ENCODE measurements at places on chromosomes 5 and 9.

- DNase-seq: no peak
Measured at GRCh38 chr9:10232352-10232930, 380.4 kb downstream of the PTPRD start.

DNA sequence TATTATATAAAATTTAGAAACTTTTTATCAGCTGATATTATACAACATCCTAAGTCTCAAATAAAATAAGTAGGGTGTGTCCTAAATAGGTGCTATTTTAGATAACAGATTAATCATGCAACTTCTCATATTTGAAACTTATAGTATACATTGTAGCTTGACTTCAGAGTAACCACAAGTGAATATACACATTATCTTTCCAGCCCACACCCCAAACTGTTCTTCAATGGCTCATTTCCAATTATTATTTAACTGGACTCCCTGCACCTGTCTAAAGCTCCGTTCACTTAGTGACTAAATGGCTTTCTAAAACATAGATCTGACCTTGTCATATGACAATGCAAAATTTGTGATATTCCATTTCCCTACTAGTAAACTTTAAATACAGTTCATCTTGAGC lies 490.9 kb upstream of the RGMB start:
- DNase-seq: no peak

- no peak for DNase-seq
Measured at GRCh38 chr5:68780299-68780955, 313.4 kb upstream of the SLC30A5 start.

DNA sequence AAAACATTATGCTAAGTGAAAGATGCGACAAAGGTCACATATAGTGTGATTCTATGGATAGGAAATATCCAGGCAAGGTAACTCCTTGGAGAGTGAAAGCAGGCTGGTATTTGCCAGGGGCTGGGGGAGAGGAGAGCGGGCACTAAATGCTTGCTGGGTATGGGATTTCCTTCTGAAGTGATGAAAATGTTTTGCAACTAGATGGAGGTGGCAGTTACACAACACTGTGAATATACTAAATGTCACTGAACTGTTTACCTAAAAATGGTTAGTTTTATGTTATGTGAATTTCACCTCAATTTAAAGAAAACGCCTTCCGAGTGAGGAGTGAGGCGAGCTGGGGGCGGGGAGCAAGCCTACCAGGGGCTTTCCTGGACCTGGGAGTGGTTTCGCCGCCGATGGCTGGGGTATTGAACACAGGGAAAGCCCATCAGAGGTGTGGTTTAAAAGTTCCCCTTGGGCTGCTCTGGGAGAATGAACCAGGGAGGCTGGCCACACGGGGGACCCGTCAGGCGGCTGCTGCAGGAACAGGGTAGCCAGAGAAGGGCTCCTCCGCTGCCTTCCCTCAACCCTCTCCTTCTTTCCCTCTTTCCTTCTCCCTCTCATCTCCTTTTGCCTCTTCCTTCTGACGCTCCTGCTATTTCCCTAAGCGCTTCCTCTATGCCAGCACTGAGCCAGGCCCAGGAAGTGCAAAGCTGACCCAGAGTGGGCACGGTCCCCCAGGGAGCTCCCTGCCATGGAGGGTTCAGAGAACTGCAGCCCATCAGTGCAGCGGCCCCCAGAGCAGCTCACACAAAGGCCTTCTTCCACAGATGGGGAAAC lies 4.9 kb downstream of the AKNA start:
- DNase-seq: peak; percentile 70

DNA sequence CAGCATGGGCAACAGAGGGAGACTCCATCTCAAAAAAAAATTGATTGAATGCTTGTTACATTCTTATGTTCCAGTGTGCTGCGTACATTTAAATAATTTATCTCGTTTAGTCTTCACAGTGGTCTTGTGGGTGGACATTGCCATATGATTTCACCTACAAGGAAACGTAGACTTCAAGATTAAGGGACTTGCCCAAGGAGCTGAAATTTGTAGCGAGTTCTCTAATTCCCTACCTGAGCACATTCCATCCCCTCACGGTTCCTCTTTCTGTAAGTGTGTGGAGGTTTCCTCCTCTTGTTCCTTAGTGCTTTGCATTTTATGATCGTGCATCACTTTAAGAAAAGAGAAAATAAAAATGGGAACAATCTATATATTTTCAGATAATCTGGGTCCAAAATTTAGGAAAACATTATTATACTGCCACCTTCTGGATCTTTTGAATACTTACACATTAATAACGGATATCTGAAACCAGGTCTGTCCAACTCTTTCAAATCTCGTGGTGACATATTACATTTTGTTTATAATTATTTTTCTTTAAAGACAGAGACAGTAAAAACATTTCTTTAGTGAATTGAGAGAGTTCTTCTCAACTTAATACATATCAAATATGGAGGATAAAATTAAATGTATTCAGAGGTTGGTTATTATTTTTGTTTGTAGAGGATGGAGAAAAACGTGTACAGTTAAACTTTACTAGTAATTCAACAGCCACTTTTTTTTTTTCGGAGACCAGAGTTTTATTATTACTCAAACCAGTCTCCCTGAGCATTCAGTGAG lies 29.9 kb upstream of the C7 start:
- DNase-seq: peak; percentile 30

DNA sequence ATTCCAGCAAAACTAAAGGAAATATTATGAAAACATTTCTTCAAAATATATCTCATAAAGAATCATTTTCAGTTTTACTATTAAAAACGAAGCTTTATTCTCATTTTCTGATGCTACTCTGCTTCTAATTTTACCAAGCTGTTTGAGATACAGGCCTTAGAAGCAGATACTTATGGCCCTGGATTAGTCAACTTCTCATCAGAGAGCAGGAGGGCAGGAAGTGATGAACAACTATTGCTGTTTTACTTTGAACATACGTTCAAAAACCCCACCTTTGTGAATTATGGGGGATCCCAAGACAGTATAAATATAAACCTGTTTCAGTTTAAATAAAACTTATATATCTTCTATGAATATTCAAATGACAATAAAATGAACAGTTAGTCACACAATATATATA lies 16.0 kb downstream of the MPDZ start:
- no peak for DNase-seq

DNA sequence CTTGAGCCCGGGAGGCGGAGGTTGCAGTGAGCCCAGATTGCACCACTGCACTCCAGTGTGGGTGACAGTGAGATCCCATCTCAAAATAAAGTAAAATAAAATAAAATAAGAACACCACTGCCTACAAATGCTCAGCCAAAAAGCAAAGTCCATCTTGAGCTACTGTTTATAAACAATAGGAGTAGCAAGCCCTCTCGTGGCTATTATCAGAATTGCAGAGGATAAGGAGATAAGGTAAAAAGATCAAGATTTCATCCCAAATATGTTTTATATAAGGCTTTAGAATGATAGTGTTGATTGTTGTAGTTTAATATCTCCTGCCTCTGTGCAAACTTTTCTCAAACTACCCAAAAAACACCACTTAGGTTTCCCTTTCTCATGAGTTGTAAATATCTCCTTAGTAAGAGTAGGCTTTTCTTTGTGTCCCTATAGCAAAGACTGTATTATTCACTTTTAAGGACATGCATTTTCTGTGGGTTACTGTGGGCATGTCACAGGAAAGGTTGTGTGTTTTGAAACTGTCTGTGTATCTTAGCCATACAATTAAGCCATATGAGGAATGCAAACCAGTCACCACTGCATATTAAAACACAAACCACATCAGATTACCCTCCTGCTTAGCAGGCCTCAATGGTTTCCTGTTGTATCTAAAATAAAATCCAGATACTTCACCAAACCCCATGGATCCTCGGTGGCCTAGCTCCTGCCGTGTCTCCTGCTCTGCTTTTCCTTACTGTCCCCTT lies 31.8 kb upstream of the CKS2 start:
- DNase-seq: peak; percentile 72

- peak; percentile 39 for DNase-seq
Measured at GRCh38 chr5:170809551-170809950, 26.0 kb downstream of the GABRP start.

DNA sequence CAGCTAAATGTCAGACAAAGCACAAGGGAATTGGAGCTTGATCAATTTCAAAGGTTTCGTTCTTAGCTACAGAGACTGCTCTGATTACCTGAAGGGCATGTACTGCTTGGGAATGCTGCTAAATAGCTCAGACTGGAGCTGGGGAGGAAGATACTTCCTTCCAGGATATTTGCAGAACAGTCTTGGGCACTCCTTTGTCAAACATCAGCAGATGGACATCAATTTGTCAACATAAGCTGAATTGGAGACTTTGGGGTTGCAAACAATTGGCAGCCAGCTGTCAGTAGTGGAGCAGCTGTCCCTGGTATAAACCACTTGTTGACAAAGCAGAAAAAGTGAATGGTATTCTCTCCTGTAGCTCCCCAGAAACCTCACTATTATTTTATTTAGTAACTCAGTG lies 182.0 kb downstream of the CCDC192 start:
- DNase-seq: no peak

DNA sequence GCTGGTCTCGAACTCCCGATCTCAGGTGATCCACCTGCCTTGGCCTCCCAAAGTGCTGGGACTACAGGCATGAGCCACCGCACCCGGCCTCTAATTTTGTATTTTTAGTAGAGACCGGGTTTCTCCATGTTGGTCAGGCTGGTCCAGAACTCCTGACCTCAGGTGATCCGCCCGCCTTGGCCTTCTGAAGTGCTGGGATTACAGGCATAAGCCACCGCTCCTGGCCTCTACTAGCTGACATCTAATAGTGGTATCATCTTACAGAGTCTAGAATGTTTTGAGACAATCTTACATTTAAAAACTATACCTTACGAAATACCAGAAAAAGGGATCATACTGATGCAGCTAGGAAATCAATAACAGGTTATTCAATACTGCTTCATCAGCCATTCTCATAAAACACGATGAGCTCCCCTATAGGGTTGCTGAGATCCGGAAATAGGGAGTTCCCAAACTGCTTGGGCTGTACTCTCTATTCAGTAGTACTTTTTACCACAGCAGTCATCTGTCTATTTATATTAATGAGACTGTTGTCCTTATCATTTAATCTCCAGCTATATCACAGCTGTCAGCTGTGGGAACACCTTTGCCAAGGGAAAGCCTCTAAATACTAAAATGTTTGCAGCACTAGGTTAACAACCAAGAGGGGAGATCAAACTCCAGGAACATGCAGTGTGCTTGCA lies 8.1 kb upstream of the UBE2D2 start:
- no peak for DNase-seq

DNA sequence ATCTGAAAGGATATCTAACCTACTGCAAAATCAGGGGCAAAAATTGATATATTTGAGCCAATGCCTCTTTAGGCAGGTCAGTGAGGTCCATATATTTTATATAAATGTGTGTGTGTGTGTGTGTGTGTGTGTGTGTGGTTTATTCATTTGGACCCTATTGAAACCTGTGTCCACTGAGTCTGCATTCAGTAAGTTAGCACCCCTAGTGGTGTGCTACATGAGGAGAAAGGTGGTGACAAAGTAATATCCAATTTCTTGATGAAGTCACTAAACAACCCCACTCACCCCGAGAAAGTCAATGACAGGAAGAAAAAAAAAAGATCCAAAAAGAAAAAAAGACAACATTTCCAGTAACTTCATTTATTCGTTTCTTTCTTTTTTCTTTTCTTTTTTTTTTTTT lies 4.1 kb downstream of the FBXW11 start:
- peak; percentile 29 for DNase-seq

GRCh38 chr5:103519550-103519949 lies 43.0 kb downstream of the NUDT12 start:
- no peak for DNase-seq

DNA sequence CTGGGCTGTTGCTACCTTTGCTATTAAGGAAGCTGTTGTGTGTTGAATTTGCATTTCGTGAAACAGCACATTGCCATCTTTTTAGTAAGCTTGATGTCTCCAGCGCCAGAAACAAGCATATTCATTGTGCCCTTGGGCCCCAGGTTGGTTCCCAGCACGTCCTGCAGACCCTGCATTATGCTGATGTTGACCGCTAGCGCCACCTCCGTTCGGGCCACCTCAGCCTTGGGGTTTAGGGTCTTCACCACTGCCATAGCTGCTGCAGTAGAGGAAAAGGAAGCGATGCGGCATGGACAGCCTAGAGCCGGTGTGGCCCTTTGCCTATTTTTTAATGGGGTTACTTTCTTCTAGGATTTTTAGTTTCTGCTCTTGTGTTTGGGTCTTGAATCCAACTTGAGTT lies 23.8 kb upstream of the OTULIN start:
- DNase-seq: no peak

- peak; percentile 35 for DNase-seq
Measured at GRCh38 chr9:3181049-3181953, 337.4 kb upstream of the PUM3 start.

GRCh38 chr9:130054325-130054786 lies 650 bp downstream of the GPR107 start:
- no peak for DNase-seq

DNA sequence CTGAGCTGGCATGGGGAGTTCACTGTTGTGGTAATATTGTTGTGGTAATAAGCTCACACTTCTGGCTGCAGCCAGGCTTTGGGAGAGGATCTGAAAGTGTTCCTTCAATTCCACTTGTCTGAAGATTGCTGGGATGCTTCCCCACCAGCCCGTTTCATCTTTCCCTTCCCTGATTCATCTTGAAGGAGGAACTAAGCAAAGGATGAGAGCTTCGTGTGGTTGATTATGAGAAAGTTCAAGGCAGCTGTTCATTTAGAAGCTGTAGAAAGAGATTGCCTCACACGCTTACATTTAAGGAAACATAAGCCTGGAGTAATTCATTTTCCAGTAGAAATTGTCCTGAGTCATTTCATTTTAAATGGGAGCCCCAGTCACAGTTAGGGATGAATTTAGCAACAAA lies 122.4 kb upstream of the GAS1 start:
- no peak for DNase-seq

DNA sequence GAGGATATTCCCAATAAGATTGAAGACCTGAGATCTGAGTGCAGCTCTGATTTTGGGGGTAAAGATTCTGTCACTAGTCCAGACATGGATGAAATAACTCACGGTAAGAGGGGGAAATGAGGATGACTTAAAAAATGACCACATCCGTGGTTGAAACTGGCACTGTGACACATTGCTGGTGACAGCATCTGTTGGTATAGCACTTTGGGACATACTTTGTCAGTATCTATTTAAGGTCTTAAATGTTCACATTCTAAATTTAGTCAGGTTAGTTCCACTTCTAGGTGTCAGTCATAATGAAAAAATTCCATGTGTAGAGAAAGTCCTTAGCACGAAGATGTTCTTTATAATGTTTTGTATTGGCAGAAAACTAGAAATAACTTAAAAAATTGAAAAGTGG lies 70.9 kb downstream of the GAPVD1 start:
- DNase-seq: peak; percentile 63

- DNase-seq: no peak
Measured at GRCh38 chr5:78126536-78126935, 168.0 kb downstream of the AP3B1 start.

- DNase-seq: no peak
Measured at GRCh38 chr9:520302-520701, 305.6 kb downstream of the DOCK8 start.

DNA sequence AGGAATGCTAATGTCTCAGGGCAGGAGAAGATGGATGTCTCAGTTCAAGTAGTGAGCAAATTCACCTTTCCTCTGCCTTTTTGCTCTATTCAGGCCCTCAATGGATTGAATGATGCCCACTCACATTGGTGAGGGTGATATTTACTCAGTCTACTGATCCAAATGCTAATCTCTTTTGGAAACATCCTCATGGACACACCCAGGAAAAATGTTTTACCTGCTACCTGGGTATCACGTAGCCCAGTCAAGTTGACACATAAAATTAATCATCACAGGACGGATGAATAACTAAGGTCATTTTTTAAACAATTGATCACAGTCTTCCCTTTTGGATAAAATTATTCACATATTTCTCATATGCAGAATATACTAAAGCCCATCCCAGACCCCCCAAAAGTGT lies 63.0 kb upstream of the JAK2 start:
- DNase-seq: no peak

All from GM20000 (cell line).